T-cell (primary cell): ENCODE measurements at places on chromosomes 12 and 14.

- no peaks in the 10 kb centered on the region for H3K36me3 ChIP-seq
- no peak overlapping the region for H3K4me3 ChIP-seq
- no peak overlapping the region for H3K27ac ChIP-seq
- H3K27me3 ChIP-seq, result no peaks in the 10 kb centered on the region
Observed at GRCh38 chr14:105185001-105185400, 3.9 kb upstream of the NUDT14 start.

GRCh38 chr12:123038486-123038885, 58.0 kb downstream of the ARL6IP4 start:
- no peaks in the 10 kb centered on the region for H3K27me3 ChIP-seq
- H3K36me3 ChIP-seq, result peaks cover 3% of the 10 kb centered on the region

- no peaks in the 10 kb centered on the region for H3K27me3 ChIP-seq
- H3K36me3 ChIP-seq, result no peaks in the 10 kb centered on the region
- no peaks in the 10 kb centered on the region for H3K4me1 ChIP-seq
- no peak overlapping the region for H3K27ac ChIP-seq
- no peak overlapping the region for H3K4me3 ChIP-seq
- DNase-seq, result no peak
Observed at GRCh38 chr12:14327711-14328110, 37.8 kb upstream of the ATF7IP start.

GRCh38 chr12:31584782-31585181, 6.2 kb downstream of the DENND5B start:
- H3K4me1 ChIP-seq, result no peaks in the 10 kb centered on the region
- H3K4me3 ChIP-seq, result no peak overlapping the region
- H3K36me3 ChIP-seq, result no peaks in the 10 kb centered on the region
- H3K27ac ChIP-seq, result no peak overlapping the region

DNA sequence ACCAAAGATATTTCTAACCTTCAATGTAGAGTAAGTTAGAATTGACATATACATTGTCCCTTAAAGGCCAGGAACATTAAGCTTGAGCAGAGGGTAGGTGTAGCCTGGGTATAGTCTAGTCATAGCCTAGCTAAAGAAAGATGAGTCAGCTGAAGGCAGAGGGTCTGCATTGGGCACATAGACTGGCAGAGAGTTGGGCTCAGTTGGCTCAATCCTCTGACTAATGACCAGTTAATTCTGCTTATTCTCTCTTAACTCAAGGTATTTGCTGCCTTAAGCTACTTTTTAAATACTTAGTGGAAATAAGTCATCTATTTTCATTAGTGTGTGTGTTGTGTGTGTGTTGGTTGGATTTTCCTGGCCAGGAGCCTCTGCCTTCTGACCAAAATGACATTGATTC, 467.1 kb downstream of the RAD51B start:
- DNase-seq, result no peak
- no peaks in the 10 kb centered on the region for H3K27me3 ChIP-seq
- no peaks in the 10 kb centered on the region for H3K36me3 ChIP-seq
- peaks cover 60% of the 10 kb centered on the region for H3K4me1 ChIP-seq
- H3K4me3 ChIP-seq, result no peak overlapping the region
